Stimulated activated CD8-positive, alpha-beta memory T cell treated with anti-CD3 and anti-CD28 coated beads, Interleukin-2, amount 100 ng/mL, for 1 hour (primary cell): ENCODE measurements at places on chromosomes 6 and 20.

GRCh38 chr6:14738933-14739332 lies 506.9 kb upstream of the JARID2 start:
- no peak for DNase-seq

DNA sequence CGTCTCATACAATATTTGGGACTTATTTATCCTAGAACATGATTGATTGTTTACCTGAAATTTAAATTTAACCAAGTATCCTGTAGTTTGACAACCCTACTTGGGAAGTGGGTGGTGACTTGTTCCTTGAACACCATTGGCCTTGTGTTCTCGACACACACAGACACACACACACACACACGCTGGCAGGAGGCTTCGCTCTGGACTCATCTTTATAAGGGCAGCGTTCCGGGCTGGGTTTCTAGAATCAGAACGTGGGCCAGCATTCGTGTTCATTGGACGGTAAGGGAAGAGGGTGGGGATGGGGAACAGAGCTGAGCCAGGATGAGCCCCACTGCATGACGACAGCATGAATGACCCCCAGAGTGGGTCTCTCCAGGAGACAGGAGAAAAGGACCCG lies 16.2 kb upstream of the SSTR4 start:
- DNase-seq: no peak

- no peak for DNase-seq
Observed at GRCh38 chr6:125791151-125791819, 525 bp downstream of the NCOA7 start.

DNA sequence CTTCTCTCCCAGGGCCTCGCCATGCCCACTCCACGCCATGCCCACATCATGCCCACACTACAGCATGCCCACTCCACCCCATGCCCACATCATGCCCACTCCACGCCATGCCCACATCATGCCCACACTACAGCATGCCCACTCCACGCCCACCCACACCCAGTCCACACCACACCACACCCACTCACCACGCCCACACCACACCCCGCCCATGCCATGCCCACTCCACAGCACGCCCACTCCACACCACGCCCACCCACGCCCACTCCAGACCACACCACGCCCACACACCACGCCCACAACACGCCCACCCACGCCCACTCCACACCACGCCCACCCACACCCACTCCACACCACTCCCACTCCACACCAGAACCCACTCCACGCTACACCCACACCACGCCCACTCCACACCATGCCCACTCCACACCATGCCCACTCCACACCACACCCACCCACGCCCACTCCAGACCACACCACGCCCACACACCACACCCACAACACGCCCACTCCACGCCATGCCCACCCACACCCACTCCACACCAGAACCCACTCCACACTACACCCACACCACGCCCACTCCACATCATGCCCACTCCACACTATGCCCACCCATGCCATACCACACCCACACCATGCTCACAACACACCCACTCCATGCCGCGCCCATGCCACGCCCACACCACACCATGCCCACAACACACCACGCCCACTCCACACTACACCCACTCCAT lies 88.6 kb downstream of the ERMARD start:
- DNase-seq: no peak

DNA sequence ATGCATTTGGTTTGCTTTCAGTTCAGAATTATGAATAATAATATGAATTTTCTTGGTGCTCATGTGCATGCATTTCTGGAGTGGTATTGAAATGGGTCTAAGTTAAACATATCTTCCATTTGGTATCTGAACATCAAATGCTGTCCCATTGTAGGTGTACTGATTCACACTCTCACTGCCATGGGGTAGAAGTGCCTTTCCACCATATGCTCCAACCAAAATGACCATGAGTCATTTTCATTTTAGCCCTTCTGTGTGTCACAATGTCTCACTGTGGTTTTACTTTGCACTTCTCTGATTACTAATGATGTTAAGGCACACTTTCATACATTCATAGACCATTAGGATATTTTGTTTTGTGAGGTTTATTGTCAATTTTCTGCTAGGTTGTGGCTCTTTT lies 211.9 kb downstream of the HAO1 start:
- no peak for DNase-seq

- no peak for DNase-seq
Observed at GRCh38 chr20:59071216-59071615, 28.6 kb upstream of the PRELID3B start.
